ENCODE measurements at places on chromosomes 13 and 19.

DNA sequence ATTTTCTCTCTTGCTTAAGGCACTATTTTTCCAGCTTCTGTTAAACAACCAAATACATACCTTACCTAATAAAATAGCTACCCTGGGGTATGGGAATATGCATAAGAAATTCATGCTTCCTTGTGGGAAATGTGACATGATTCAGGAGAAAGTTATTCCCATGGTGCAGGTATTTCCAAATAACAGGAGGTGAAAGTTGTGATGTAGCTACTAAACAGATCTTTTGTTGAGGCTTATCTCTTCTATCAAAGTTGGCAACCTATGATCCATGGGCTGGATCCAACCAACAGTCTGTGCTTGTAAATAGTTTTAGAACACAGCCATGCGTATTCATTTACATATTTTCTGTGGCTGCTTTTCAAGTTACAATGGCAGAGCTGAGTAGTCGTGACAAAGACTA lies 177.8 kb upstream of the NBEA start:
- no peak for DNase-seq

DNA sequence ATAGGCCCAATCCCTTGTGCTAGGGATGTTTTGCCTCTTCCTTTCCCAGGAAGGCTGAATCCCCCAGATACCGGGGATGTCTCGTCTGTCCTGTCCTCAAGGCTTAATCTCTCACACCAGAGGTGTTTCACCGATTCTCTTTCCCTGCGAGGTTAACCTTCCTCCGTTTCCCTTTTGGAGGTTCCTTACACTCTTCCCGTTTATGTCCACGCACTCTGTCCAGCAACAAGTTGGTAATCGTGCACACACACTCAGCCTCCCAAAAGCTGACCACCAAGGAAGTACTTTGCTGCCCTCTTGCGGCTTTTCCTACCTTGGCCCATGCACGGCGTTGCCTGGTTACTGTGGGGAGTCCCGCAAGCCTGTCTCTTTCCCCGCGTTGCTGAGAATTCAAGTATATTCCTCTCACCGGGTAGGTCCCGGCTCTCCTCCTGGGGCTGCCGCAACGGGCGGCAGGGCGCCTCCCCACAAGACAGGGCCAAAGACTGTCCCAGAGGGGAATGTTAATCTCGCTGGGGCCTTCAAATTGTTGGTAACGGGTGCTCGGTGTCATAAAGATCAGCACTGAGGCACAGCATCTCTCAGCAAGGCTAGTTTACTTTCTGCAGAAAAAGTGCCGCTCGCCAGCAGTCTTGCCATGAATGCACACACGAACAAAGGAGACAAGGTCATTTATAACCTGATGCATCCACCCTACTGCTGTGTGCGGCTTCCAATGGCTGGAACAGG lies 36.7 kb upstream of the CD177 start:
- no peak for DNase-seq

DNA sequence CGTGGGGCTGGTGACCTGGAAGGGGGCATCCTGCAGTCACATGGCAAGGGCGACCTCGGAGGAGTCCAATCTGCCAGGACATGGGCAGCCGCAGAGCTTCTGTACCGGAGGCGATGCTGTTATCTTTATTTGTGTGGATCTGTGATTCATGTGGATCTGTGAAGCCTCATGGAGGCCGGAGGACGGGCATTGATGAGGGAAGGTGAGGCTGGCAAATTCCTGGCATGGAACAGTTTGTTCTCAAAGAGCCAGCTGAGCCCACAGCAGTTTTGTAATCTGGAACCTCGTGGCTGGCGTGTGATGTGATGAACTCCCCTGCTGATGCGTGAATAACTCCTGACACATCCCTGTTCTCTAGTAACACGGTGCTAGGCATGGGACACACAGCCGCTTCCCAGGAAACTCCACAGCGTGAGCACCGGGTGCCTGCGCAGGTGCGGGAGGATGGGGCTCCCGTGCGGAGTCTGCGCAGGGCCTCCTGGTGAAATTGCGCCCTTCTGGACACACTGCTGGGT lies 40.4 kb downstream of the ATP11A start:
- DNase-seq, result no peak

DNA sequence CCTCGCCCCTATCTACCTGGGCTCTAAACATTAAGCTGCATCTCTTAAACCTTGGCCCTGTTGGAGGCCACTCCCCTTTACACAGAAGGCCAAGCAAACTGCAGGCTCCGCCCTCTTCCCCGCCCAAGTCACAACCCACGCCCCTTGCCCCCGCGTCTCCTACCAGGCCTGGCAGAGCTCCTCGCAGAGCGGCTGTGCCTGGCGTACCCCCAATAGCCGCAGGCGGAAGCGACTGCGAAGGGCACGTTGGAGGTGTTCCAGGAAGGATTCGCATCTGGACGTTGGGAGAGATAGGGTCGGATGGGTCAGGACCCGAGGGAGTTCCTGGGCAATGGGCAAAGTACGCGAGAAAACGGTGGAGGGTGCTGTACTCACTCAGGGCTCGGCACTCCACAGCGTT lies 5.9 kb downstream of the RTBDN start:
- DNase-seq, result no peak

DNA sequence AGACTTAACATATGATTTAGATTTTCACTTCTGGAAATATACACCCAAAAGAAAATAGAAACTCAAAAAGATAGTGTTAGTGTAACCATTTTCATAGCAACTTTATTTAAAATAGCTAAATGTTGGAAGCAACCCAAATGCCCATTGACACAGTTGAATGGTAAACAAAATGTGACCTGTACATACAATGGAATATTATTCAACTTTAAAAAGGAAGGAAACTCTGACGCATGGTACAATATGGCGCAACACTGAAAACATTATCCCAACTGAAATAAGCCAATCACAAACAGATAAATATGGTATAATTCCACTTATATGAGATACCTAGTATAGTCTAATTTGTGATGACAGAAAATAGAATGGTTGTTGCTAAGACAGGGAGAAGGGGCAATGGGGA lies 1456.1 kb upstream of the MIR17HG start:
- no peak for DNase-seq

GRCh38 chr13:50377726-50378270 lies 362.6 kb downstream of the KCNRG start:
- DNase-seq, result no peak

- no peak for DNase-seq
These were observed 9.4 kb upstream of the PROZ start for GRCh38 chr13:113148940-113149503.

DNA sequence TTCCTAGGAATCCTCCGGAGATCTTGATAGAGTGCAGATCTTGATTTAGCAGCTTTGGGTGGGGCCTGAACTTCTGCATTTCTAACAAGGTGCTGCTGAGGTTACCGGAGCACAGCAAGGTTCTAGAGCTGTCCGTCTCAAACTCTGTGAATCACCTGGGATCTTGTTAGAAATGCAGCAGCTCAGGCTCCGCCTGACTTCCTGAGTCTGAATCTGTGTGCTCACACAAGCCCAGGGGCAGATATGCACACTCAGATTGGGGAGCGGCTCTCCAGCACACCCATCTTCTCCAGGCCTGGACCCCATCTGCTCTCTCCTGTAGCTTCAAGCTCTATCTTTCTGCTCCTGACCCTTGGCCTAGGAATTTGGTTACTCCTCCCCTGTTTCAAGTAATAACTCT lies 3.5 kb upstream of the TEX26 start:
- no peak for DNase-seq

GRCh38 chr13:26221399-26221720 lies 754 bp downstream of the RNF6 start:
- DNase-seq, result no peak

GRCh38 chr13:90565985-90566713 lies 781.3 kb upstream of the MIR17HG start:
- no peak for DNase-seq

DNA sequence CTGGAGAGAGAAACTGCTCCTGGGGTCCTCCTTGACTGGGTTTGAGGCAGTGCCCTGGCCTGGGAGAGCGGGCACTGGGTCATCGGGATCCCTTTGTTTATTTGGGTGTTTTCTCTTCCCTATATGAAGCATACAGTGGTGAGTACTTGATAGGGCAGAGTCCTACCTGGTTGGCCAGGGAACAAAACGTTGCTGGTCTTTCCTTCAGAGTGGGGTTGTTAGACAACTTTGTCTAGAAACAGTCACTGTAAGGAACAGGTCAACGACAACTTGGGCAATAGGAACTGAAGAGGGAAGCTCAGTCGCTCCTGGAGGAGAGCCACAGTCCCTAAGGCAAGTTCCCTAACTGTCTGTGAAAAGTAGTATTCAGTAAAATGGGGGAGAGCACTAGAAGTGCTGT lies 550 bp upstream of the OLFM4 start:
- DNase-seq, result no peak

- no peak for DNase-seq
These were observed at the start of gene MYPOP for GRCh38 chr19:45901912-45902650. Gene MYPOP, minus strand, starts transcription at chr19:45902613. Its CDS starts 840 bp downstream, at chr19:45901773.

GRCh38 chr19:5001615-5002014 lies 32.7 kb downstream of the KDM4B start:
- DNase-seq, result no peak

DNA sequence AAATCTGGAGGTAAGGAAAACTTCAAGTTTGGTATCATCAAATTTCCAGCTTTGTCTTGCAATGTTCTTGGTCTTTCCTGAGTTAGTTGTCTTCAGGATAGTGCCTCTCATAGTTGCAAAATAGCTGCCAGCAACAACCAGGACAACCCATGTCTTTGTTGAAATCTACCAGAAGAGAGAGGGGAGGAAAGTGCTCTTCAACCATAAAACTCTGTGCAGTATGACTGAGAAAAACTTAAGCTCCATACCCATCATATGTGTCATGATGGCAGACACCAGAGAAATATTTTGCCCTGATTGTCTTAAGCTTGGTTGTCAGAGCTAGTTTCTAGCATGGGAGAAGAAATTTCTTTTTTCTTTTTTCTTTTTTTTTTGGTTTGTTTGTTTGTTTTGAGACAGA lies 103.3 kb downstream of the SPRY2 start:
- DNase-seq, result no peak

- no peak for DNase-seq
These were observed 11.4 kb downstream of the NDUFA11 start for GRCh38 chr19:5891938-5892771.

GRCh38 chr13:50989476-50989875 lies 79.9 kb downstream of the RNASEH2B start:
- no peak for DNase-seq

DNA sequence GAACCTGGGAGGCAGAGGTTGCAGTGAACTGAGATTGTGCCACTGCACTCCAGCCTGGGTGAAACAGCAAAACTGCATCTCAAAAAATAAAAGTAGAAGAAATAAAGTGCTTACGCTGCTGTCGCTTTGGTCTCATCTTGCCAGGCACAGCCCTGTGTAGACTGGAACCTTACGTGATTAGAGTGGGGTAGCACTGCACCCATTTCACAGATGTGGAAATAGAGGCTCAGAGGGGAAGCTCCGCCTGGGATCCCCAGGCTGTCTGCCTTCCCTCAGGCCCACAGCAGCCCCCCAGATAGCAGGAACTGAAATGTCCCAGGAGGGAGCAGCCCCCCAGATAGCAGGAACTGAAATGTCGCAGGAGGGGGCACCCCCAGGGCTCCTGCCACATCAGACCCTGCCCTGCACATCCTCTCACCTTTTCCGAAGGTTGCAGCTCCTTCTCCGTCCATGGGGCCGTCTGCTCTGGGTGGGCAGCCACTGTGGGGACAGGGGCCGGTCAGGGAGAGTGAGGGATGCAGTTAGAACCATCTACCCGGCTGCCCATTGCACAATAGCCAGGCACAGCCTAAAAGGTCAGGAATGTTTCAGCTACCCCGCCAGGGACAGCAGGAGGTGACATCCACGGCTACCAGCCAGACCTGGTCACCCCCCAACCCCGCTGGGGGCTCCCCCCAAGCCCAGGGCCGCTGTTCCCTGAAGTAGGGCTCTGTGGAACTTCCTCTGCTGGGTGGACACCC lies 1.9 kb downstream of the PLIN4 start:
- DNase-seq, result no peak

GRCh38 chr13:100051070-100051469 lies 37.8 kb upstream of the PCCA start:
- DNase-seq, result no peak

DNA sequence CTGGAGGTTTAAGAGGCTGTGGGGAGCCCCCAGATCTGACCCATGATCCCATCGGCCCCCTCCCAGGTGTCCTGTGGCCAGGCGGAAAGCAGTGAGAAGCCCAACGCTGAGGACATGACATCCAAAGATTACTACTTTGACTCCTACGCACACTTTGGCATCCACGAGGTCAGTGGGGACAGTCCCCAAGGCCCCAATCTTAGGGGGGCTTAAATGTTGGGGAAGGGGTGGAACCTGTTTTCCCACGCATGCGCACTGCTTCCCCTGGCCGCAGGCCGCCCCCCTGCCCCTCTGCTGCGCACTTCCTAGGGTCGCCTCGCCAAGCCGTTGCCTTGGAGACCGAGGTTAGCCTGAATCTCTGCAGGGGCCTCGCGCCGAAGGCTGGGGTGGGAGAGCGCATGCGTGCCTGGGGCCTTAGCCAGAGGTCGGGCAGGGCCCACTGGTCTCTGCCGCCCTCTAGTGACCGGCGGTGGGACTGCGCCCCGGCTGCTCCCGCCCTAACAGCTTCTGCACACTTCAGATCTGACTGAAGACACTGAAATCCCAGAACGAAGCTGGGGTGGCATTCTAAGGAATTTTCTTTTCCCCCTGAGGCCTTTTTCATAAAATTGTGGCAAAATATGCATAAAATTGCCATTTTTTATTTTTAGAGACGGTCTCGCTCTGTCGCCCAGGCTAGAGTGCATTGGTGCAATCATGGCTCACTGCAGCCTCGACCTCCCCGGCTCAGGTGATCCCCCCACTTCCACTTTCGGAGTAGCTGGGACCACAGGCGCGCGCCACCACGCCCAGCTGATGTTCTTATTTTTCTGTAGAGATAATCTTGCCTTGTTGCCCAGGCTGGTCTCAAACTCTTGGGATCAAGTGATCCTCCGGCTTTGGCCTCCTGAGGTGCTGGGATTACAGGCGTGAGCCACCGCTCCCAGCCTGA lies 3.6 kb downstream of the PRMT1 start:
- no peak for DNase-seq

GRCh38 chr13:46799139-46799538 lies 2.2 kb upstream of the ESD start:
- no peak for DNase-seq

- no peak for DNase-seq
These were observed 41.9 kb downstream of the EPSTI1 start for GRCh38 chr13:42950181-42950580.

GRCh38 chr13:40492511-40492910 lies 173.9 kb downstream of the FOXO1 start:
- DNase-seq, result no peak

DNA sequence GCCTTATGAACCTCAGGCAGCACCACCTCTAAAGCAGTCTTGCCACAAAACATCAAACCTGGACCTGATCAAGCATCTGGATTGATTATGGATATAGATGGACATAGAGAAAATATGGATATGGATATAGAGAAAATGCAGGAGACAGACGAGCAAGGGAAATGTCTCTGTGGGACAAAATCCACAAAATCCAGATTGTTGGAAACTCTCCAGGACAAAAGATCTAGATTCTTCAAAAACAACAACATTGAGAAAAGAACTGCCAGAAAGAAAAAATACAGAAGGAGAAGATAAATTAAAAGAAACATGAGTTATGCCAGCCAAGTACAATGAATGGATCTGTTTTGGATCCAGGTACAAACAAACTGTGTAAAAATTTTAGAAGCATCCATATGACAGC lies 1176.5 kb downstream of the UQCRFS1 start:
- no peak for DNase-seq

Measured in thoracic aorta (tissue), 2 donors.